Fibroblast of lung (primary cell): ENCODE measurements at places on chromosomes 7 and 10. TPM values are rescaled to one million over a fixed set of nuclear protein-coding genes. Genes with fewer than 3 reads are reported as not detected.
A peak's percentile ranks its signal among the peaks of the same experiment; 100 is the strongest.

VWA2 gene
- under 0.01 and 0.17 TPM in 2 replicates for total RNA-seq

HERPUD2 gene
- 22.3 and 32.5 TPM in 2 replicates for total RNA-seq

CASTOR2 gene
- 10.3 and 10.9 TPM in 2 replicates for total RNA-seq

AKR1C8 gene
- total RNA-seq, result not detected in 2 replicates

GRCh38 chr10:128140425-128140824 is 14.2 kb upstream of the MKI67 start:
- no peak for DNase-seq

GRCh38 chr7:2928256-2928612 is 84.1 kb upstream of the GNA12 start:
- no peak for DNase-seq

DNA sequence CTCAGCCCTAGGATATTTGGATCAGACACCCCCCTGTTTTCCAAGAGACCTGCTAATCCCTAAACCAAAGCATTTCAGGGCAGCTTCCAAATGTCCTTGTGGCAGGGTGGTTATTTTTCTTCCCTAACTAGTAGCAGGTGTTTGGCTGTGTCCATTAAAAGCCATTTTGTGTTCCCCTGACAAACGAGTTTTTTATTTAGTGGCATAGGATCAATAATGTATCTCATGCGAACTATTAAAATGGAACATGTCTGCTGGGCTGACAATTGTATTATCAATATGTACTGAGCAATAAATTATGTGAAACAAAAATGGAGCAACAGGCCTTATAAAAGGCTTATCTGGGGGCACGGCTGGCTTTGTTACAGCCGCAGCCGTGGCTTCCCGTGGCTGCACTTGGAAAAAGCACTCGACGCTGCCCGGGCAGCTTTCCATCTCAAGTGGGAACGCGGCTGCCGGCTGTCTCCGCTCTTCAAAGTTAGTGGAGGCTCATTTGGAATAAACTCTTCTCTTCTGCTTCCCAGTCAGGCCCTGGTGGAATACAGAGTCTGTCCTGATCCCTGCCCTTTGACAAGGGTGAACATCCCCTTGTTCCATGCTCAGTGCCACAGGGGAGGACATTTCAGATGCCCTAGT is 554.3 kb downstream of the TYW1 start:
- no peak for DNase-seq

DNA sequence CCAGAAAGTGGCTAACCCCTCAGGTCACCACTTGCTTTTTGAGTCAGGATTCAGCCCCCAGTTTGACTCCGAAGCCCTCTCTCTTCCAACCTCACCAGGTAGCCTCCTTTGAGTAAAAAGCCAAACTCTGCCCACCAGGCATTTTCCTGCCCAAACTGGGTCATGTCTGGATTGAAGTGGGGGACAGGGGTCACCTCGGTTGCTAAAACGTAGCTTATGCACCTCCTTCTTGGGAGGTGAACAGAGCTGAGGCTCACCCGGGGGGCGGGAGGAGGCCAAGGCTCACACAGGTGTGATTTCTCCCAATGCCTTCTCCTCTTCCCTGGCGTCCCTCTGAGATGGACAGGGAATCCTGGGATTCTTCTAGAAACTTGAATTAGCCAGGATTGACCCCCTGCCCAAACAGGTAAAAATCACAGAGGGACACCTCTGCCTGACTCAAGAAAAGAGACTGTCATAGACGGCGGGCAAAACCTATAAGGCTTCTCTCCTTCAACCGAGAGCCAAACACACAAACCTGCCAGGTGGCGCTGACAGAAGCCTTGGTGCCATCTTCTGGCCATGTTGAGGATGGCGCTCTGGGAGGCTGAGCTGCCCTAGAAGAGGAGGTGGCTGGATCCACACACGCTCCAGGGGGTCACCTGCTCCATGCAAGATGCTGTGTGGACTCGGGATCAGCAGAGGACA is 51.6 kb downstream of the PRLHR start:
- DNase-seq, result no peak

GRCh38 chr10:131006458-131007256 is 304.9 kb downstream of the TCERG1L start:
- DNase-seq, result no peak

DNA sequence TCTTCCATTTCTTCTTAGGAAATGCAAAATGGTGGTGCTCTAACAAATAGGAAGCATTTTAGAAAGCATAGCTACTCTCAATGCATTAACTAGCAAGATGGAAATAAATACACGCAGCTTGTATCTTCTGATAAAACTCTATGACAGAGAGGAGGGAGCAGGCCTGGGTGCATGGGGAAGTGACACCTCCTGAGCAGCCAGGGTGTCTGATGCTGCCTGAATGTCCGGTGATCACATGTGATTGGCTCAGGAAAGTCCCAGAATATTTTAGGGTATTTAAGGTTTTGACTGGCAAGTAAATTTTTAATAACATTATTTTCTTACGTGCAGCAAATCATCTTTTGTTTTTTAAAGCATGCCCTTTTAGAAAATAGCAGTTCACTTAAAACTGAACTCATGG is 261.0 kb upstream of the KLF6 start:
- no peak for DNase-seq

DNA sequence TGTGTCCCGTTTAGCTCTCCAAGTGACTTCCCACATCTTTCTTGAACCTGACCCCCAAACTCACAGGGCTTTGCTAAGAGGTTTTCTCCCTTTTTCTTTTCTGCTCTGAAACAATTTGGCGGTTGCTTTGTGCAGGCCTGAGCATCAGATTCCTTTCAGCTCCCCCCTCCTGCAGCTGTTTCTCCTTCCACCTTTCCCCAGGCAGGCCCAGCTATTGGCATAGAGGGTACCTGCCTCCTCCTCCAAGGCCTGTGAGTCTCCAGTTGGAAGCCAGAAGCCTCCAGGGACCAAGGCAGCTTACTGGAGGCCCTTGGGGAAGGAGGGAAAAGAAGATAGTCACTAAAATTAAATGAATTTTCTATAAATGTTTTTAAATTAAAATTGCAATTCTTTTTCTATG is 7.7 kb downstream of the VAX1 start:
- no peak for DNase-seq

DNA sequence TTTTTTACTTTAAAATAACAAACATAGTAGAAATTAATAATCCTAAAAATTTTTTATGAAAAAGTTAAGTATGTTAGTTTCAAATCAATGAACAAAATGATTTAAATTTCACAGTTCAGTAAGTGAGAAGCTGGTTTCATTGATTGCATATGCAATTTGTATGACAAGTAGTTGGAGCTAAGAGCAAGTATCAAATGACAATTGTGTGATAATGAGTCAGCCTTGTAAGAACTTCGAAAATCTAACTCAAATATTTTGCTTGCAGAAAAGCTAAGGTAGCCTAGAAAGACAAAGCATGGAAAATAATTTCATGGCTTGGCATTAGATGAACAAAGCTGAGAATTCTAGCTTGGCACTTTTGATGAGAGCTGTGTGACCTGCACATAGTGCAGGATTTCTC is 111.5 kb downstream of the HDAC9 start:
- peak; percentile 69 for DNase-seq

GRCh38 chr10:69558559-69558958 is 14.7 kb downstream of the NEUROG3 start:
- DNase-seq, result no peak

DNA sequence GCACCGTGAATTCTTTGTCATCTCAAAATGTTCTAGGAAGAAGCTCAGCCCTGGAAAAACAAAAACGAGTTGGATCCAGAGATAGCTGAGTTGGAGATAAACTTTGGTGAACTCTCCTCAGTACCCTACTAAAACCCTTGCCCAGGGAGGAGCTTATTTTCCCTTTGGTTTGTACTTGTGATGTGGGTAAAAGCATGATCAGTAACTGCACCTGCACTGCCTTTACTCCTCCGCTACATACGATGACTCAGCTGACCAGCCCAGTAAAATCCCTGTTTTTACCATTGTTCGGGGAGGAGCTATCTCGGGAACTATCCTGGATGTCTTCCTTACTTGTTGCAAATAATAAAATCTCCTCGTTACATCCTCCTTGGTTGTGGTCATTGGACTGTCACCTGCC is 359.3 kb downstream of the SH2D4B start:
- no peak for DNase-seq

GRCh38 chr10:90023950-90024349 is 322.6 kb downstream of the KIF20B start:
- DNase-seq, result no peak

- no peak for DNase-seq
Observed at GRCh38 chr10:44990302-44990655, 10.4 kb upstream of the ZNF22 start.

DNA sequence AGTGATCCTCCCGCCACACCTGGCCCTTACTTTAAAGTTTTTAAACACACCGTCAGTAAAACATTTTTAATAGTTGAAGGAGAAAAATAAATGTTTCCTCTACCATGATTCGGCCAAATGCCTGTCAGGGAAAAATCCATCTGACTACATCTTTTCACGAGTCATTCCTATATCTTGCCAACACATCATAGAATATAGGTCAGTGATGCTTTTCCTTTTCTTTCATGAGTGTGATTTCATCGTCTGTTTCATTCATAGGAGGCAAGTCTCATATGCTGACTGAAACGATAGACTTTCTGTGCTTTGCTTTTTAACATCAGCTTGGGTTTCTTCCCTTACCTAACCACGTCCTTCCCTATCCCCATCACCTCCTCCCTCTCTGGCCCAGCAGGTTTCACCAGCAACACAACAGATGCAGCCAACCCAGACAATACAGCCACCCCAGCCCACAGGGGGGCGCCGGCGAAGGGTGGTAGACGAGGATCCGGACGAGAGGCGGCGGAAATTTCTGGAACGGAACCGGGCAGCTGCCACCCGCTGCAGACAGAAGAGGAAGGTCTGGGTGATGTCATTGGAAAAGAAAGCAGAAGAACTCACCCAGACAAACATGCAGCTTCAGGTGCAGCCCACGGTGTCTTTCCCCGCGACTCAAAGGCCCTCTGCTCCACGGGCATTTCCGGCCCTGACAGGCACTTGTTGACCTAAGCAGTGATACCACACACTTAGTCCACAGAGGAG is 149.2 kb downstream of the TRIL start:
- DNase-seq, result peak; percentile 30

- DNase-seq, result no peak
Observed at GRCh38 chr7:141118767-141119166, 44.9 kb downstream of the TMEM178B start.

GRCh38 chr7:80593869-80594586 is 44.4 kb upstream of the CD36 start:
- peak; percentile 49 for DNase-seq

DNA sequence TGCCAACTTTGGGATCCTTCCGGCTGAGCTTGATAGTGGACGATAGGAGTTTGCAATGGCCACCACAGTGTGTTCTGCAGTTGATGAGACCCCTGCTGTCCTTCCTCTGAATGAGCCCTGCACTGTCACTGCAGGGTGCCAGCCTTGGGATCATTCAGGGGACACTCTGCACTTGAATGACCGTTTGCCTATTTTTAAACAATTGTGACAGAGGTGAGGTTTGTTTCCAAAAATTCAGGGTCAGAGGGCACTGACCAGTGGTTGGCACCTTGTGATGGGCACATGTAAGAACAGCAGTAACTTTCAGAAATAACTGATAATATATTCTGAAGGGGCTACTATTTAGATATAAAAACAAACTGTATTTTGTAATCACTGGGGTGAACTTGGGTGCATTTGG is 48.5 kb upstream of the ADARB2 start:
- no peak for DNase-seq

- no peak for DNase-seq
Observed at GRCh38 chr10:132100091-132100481, 34.3 kb downstream of the JAKMIP3 start.

GRCh38 chr10:45246522-45246921 is 68.9 kb downstream of the OR13A1 start:
- DNase-seq, result no peak
